ENCODE measurements at places on chromosomes 6 and 20.

- H3K4me3 ChIP-seq: peak overlapping the region; percentile 47
- no peaks in the 10 kb centered on the region for H3K27me3 ChIP-seq
- peak overlapping the region; percentile 84 for H3K27ac ChIP-seq
- H3K4me1 ChIP-seq: no peaks in the 10 kb centered on the region
- no peaks in the 10 kb centered on the region for H3K36me3 ChIP-seq
- no peak for DNase-seq
Observed at GRCh38 chr6:151690768-151691562, 116.5 kb upstream of the ESR1 start.

- peaks cover 27% of the 10 kb centered on the region for H3K4me1 ChIP-seq
- DNase-seq: no peak
- H3K27ac ChIP-seq: no peak overlapping the region
- no peaks in the 10 kb centered on the region for H3K36me3 ChIP-seq
Observed at GRCh38 chr20:23150304-23151007, 64.3 kb upstream of the CD93 start.

- H3K4me3 ChIP-seq: no peak overlapping the region
- H3K36me3 ChIP-seq: no peaks in the 10 kb centered on the region
- DNase-seq: no peak
- no peaks in the 10 kb centered on the region for H3K4me1 ChIP-seq
- H3K27ac ChIP-seq: no peak overlapping the region
- peaks cover 5% of the 10 kb centered on the region for H3K27me3 ChIP-seq
Observed at GRCh38 chr20:62785393-62785792, 10.9 kb upstream of the MRGBP start.

DNA sequence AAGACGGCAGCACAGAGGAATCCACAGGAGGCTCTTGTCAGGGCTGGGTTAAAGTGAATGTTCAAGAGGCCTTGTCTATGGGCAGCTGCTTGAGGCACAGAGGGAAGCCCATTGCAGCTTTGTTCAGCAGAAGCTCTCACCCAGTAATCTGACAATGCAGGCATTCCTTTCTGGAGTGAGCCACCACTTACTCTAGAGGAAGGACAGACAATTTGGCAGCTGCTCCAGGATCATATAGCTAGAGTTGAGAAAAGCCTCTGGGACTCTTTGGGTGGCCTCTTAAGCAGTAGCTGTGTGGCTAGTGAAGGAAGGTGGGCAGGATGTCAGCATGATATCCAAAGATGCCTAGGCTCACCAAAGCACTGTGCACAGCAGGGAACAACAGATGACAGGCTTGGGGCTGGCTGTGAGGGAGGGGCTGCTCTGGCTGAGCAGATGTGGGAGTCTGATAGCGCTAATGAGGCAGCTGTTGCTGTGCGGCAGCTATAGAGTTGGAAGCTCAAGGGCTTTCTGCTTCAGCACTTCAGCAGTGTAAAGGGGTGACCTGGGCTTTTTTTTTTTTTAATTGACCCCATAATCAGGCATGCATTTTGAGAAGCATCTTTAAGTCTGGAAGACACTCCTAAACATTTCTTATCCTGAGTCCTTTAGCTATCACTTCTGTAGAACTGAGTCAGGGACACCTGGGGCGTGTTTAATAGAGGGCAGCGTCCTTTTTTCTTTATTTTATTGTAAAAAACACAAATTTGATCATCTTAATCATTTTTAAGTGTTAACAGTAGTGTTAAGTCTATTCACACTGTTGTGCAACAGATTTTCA, 27.2 kb downstream of the CMTR1 start:
- H3K27ac ChIP-seq: no peak overlapping the region
- H3K27me3 ChIP-seq: no peaks in the 10 kb centered on the region
- H3K4me1 ChIP-seq: no peaks in the 10 kb centered on the region
- peaks cover 79% of the 10 kb centered on the region for H3K36me3 ChIP-seq
- H3K4me3 ChIP-seq: no peak overlapping the region

DNA sequence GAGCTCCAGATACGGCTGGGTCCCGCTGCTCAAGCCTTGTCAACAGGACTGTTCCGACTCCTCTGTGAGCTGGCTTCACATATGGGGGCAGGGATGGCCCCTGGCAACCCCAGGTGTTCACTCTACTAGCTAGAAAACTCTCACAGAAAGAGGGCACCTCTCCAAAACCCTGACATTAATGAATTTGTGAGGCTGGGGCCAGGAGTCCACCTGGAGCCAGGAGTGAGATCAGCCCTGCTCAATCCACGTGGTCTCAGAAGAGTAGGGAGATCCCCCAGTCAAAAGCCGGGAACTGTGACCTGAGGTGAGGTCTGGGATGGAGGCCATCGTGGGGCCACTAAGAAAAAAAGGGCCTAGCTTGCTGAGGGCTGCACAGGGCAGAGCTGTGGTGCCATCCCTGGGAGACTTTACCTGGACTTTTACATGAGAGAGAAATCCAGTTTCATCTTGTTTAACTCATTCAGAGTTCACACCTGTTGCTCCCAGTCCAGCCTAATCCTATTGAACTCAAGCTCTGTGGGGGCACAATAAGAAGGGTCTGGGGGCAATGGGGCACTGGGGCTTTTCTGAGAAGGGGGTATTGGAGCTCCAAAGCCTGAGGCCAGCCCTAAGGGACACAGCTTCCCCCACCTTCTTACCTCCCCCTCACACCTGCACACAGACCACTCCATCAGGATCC, 144.3 kb upstream of the MLN start:
- H3K36me3 ChIP-seq: no peaks in the 10 kb centered on the region
- H3K27me3 ChIP-seq: peaks cover 10% of the 10 kb centered on the region
- H3K27ac ChIP-seq: no peak overlapping the region

DNA sequence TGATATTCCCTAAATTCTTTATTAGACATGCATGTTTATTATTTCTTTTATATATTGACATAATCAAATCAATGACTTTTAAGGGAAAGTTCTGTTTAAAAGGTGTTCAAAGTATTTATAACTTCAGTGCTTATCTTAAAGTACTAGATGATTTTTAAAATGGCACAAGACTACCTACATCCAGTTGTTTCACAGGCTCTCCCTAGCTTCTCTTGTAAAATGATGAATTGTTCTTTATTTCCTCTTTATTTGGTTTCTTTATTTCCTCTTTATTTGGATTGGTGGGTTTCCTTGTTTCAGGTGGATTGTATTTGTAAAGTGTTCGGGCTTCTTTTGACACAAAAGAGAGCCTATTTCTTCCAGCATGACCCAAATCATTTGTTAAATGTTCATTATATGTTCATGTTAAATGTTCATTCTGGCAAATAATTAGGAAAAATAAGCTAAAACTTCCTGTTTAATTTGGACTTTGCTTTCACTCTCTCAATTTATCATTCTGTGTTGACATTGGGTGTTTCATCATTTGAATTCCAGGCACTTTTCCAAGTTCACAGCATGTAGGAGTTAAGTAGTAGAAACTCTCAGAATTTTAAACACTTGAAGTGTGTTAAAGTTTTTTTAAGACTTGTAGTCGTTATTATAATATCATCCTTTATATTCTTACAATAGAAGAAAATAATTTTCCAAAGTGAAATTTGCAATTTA, 24.6 kb downstream of the MLIP start:
- H3K36me3 ChIP-seq: no peaks in the 10 kb centered on the region
- no peak for DNase-seq
- no peaks in the 10 kb centered on the region for H3K4me1 ChIP-seq
- H3K27me3 ChIP-seq: no peaks in the 10 kb centered on the region
- H3K4me3 ChIP-seq: no peak overlapping the region

DNA sequence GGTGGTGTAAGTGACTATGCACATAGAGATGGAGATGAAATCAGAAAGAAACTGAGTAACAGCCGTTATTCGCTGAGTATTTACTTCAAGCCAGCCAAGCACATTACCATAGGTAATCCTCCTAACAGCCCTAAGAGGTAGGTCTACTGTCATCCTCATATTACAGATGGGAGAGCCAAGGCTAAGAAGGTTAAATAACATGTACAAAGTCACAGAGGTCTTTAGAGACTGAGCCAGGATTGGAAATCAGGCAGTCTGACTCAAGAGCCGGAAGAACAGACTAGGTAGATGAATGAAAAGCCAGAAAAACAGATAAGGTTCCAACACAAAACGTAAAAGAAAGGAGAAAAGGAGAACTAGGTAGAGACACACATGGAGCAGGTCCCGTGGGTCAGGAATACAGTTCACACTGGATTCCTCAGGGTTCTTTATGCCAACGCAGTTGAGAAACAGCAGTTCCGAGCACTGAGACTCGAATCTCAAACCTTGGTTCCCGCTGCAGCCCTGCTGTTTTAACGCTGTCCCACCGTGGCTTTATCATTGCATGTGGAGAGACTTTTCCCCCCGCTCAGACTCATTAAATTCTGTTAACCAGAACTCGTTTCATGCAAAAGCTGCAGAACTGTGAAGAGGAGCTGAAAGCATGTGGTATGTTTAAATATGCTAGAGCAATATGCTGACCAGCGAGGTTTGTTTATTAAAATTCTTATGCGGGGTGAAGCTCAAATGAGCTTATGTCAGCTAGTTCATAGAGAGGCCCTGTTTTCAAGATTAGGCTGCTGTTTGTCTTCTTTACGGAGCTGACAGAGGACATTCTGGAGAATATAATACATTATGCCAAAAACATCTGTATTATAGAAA, 537.9 kb downstream of the CD83 start:
- H3K27ac ChIP-seq: no peak overlapping the region
- H3K36me3 ChIP-seq: no peaks in the 10 kb centered on the region
- no peak for DNase-seq
- H3K27me3 ChIP-seq: no peaks in the 10 kb centered on the region
- H3K4me1 ChIP-seq: peaks cover 4% of the 10 kb centered on the region

GRCh38 chr20:58146746-58147140, 81.7 kb downstream of the ANKRD60 start:
- H3K4me3 ChIP-seq: no peak overlapping the region
- H3K4me1 ChIP-seq: no peaks in the 10 kb centered on the region
- DNase-seq: peak; percentile 12
- no peaks in the 10 kb centered on the region for H3K36me3 ChIP-seq
- no peak overlapping the region for H3K27ac ChIP-seq

DNA sequence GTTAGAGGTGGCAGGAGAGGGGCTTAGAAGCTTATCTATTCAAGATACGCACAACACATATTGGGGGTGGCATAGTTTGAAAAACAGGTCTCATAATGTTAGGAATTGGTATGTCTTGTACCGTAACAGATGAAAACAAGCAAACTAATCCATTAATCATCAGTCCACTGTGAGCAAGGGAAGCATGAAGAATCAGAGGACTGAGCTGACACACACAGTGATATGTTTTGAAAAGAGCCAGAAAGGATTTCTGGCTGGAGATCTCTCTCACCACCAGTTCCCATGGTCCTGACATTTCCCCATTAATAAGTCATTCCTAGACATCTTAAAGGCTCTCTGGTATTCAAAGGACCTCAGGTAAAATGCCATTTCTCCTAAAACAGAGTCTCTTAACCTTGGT, 158.8 kb upstream of the PHACTR1 start:
- no peak for DNase-seq
- no peaks in the 10 kb centered on the region for H3K27me3 ChIP-seq
- no peaks in the 10 kb centered on the region for H3K36me3 ChIP-seq
- no peak overlapping the region for H3K4me3 ChIP-seq
- no peaks in the 10 kb centered on the region for H3K4me1 ChIP-seq

- DNase-seq: no peak
- peaks cover 27% of the 10 kb centered on the region for H3K27me3 ChIP-seq
- no peaks in the 10 kb centered on the region for H3K36me3 ChIP-seq
Observed at GRCh38 chr6:99346595-99346994, 2.9 kb downstream of the FAXC start.

- H3K27ac ChIP-seq: peak overlapping the region; percentile 99
- peaks cover 81% of the 10 kb centered on the region for H3K4me1 ChIP-seq
- H3K4me3 ChIP-seq: no peak overlapping the region
- H3K36me3 ChIP-seq: no peaks in the 10 kb centered on the region
Observed at GRCh38 chr20:47316776-47317126, 39.7 kb downstream of the ZMYND8 start.

GRCh38 chr20:63442100-63442493, 30.4 kb downstream of the KCNQ2 start:
- no peaks in the 10 kb centered on the region for H3K4me1 ChIP-seq
- DNase-seq: no peak
- no peak overlapping the region for H3K4me3 ChIP-seq
- peaks cover 14% of the 10 kb centered on the region for H3K27me3 ChIP-seq

- no peak for DNase-seq
- H3K4me3 ChIP-seq: no peak overlapping the region
Observed at GRCh38 chr6:16446273-16446672, 207.9 kb downstream of the GMPR start.

DNA sequence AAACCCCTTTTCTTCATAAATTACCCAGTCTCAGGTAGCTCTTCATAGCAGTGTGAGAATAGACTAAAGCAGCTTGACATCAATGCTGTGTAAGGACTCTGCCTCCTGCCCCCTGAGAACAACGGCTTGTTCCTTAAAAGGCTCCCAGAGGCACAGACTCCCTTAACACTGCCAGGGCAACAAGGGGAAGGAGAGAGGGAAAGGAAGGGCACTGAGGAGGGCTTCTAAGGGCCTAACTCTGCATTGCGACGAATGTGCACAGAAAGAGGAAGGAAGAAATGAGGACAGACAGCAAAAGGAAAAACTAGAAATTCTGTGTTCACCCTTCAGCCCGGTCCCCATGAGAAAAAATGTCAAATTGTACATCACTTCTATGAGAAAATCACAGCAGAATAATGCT, 74.0 kb downstream of the AGPAT4 start:
- no peaks in the 10 kb centered on the region for H3K27me3 ChIP-seq
- no peaks in the 10 kb centered on the region for H3K36me3 ChIP-seq
- DNase-seq: no peak
- peaks cover 2% of the 10 kb centered on the region for H3K4me1 ChIP-seq
- H3K27ac ChIP-seq: no peak overlapping the region

- DNase-seq: no peak
- no peaks in the 10 kb centered on the region for H3K4me1 ChIP-seq
- no peaks in the 10 kb centered on the region for H3K36me3 ChIP-seq
Observed at GRCh38 chr6:122709922-122710512, 69.5 kb upstream of the FABP7 start.

DNA sequence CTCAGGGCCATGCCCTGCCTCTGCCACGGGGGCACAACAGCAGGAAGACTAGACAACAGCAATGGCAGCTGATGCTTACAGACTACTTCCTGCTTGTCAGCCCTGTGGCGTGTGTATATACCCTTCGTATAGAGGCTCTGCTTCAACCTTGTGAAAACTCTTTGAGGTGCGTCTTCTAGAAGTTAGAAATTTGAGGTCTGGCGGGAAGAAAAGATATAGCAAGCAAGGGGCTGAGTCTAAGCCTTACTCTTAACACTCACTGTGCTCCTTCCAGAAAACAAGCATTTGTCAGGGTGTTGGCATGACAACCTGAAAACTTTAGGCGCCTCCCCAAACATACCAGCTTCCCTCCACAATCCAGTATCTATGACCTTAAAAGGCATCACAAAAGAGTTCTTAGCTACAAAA, 33.3 kb downstream of the JPH2 start:
- no peaks in the 10 kb centered on the region for H3K36me3 ChIP-seq
- no peak overlapping the region for H3K4me3 ChIP-seq
- DNase-seq: no peak
- no peaks in the 10 kb centered on the region for H3K4me1 ChIP-seq

GRCh38 chr6:115908906-115909559, 151.7 kb downstream of the FRK start:
- H3K4me1 ChIP-seq: no peaks in the 10 kb centered on the region
- no peaks in the 10 kb centered on the region for H3K36me3 ChIP-seq
- H3K27me3 ChIP-seq: no peaks in the 10 kb centered on the region
- H3K4me3 ChIP-seq: no peak overlapping the region
- no peak overlapping the region for H3K27ac ChIP-seq
